SK-N-SH (cell line): ENCODE measurements at places on chromosomes 11 and 22. TPM values are rescaled to one million over a fixed set of nuclear protein-coding genes. Genes with fewer than 3 reads are reported as not detected.

MS4A7 gene
- polyA plus RNA-seq: not detected in 2 replicates

SCGB1A1 gene
- polyA plus RNA-seq: not detected in 2 replicates

TIMM8B gene
- 156 and 188 TPM in 2 replicates for polyA plus RNA-seq

CDCA5 gene
- 13.1 and 16.3 TPM in 2 replicates for polyA plus RNA-seq

RASSF7 gene
- polyA plus RNA-seq: 19.8 and 24.0 TPM in 2 replicates

ANKK1 gene
- polyA plus RNA-seq: 0.05 TPM in 1 of 2 replicates, not detected in the other

SCARF2 gene
- 32.1 and 49.0 TPM in 2 replicates for polyA plus RNA-seq

LRRC56 gene
- 1.2 and 1.4 TPM in 2 replicates for polyA plus RNA-seq

DDI1 gene
- polyA plus RNA-seq: not detected in 2 replicates

RAB3IL1 gene
- polyA plus RNA-seq: 9.8 and 10.2 TPM in 2 replicates

- H3K4me1 ChIP-seq: no peaks in the 10 kb centered on the region
- peaks cover 24% of the 10 kb centered on the region; the same call in 1 of the 2 replicates for H3K36me3 ChIP-seq
- no peak for DNase-seq
- H3K27me3 ChIP-seq: no peaks in the 10 kb centered on the region
- no peak overlapping the region for H3K4me3 ChIP-seq
These were observed 32.6 kb downstream of the CAPN1 start for GRCh38 chr11:65214212-65214845.

DNA sequence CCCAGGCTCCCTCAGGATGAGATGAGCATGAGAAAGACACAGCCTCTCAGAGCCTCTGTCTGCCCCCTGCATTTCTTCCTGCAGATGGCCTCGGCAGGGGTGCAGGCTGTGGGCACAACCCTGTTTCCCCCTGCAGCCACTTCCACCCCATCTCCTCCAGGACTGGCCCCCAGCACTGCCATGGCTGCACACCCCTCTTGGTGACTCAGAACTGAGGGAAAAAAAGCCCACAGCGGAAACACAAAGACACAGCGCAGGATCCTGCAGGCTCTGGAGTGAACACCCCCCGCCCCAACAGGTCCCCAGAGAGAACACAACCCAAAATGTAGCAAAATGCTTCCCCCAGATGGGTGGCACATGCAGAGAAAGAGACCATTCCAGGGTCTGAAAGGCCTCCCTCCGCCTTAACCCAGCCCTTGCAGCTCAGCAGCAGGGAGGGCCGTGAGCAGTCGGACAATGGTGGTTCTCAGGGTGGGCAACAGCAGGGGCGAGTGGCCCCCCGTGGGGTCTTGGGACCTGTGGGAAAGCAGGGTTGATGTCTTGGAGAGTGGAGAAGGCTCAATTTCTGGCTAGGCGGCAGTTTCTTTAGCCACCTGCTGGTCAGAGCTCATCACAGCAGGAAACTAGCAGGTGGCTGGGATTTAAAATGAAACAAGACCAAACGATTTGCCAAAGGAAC, 8.0 kb downstream of the TUBGCP6 start:
- no peak overlapping the region for H3K4me3 ChIP-seq
- no peaks in the 10 kb centered on the region for H3K4me1 ChIP-seq
- no peaks in the 10 kb centered on the region for H3K27me3 ChIP-seq
- H3K27ac ChIP-seq: no peak overlapping the region

DNA sequence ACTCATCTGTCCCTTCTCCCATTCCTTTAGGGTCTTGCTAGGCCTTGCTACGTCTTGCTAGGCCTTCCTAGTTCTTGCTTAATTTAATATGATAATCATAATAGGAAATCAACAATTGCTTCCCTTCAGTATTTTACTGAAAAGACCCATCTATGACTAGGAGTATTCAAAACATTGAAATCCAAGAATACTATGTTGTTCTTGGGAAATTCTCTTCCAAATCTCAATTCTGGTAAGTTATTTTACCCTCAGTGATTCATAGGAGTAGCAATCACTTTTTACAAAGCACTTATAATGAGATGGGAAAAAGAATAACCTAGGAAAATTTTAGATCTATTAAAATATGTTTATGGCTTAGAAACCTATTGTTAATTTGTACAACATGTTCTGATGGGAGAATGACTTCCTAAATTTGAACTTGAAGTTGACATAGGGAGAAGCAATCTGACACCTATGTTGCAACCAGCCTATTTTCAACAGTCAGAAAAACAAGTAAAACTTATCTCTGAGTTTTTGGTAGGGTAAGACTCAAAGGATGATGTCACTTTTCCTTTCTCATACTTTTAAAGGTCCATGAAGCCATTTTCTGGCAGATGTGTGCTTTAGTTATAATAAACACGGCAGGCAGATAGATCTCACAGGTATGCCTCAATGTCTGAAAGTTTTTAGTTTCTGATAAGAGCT, 29.5 kb upstream of the HIPK3 start:
- H3K27me3 ChIP-seq: no peaks in the 10 kb centered on the region
- H3K27ac ChIP-seq: no peak overlapping the region
- H3K4me1 ChIP-seq: no peaks in the 10 kb centered on the region
- no peak overlapping the region for H3K4me3 ChIP-seq
- no peaks in the 10 kb centered on the region for H3K36me3 ChIP-seq

- no peak overlapping the region for H3K27ac ChIP-seq
- no peak for DNase-seq
- H3K4me1 ChIP-seq: no peaks in the 10 kb centered on the region
- no peaks in the 10 kb centered on the region; the same call in 1 of the 2 replicates for H3K27me3 ChIP-seq
- H3K36me3 ChIP-seq: peaks cover 3% of the 10 kb centered on the region; the same call in 1 of the 2 replicates
These were observed 11.3 kb downstream of the CHRNA10 start for GRCh38 chr11:3659595-3660515.

- H3K27ac ChIP-seq: no peak overlapping the region
- no peaks in the 10 kb centered on the region for H3K36me3 ChIP-seq
- no peak overlapping the region for H3K4me3 ChIP-seq
- no peak for DNase-seq
These were observed 23.2 kb downstream of the LDLRAD3 start for GRCh38 chr11:35967042-35967441.

GRCh38 chr22:48253136-48253535, 1490.7 kb downstream of the TBC1D22A start:
- no peak overlapping the region for H3K4me3 ChIP-seq
- H3K27me3 ChIP-seq: peaks cover 18% of the 10 kb centered on the region; the same call in 1 of the 2 replicates
- no peak for DNase-seq
- H3K36me3 ChIP-seq: no peaks in the 10 kb centered on the region

DNA sequence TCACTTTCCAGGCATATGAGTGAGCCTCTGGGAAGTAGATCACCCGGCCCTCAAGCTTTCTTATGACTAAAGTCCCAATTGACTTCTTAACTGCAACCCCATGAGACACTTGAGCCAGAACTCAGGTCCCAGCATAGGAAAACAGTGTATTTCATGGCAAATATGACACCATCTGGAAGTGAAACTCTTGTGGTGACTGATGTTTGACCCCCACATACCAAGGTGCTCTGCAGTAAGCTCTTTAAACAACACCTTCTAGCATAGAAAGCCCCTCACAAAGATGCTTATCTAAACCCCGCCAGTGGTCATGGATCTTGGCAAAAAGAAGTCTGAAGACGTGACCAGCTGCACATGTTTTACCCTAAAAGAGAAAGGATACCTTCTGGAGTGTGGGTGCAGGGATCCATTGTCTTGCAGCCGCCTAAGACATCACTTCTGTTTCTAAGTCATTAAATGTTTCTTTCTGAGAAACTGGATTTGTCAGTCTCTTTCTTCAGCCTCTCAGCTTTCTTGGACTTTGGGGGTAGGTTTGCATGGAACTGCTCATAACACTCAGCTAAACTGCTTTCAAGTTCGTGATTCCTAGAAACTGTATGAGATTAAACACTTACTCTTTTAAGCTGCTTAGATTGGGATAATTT, 7.4 kb upstream of the PELI3 start:
- no peak for DNase-seq
- H3K4me1 ChIP-seq: no peaks in the 10 kb centered on the region
- no peaks in the 10 kb centered on the region for H3K27me3 ChIP-seq

- no peak for DNase-seq
- no peaks in the 10 kb centered on the region for H3K27me3 ChIP-seq
- H3K36me3 ChIP-seq: no peaks in the 10 kb centered on the region
- H3K4me1 ChIP-seq: peaks cover 9% of the 10 kb centered on the region
These were observed 14.3 kb upstream of the EED start for GRCh38 chr11:86230179-86230804.

- H3K4me3 ChIP-seq: no peak overlapping the region
- no peak for DNase-seq
- no peak overlapping the region for H3K27ac ChIP-seq
These were observed 9.8 kb downstream of the KCNC1 start for GRCh38 chr11:17744151-17744940.

GRCh38 chr22:24500277-24500820, 5.2 kb downstream of the UPB1 start:
- no peaks in the 10 kb centered on the region for H3K27me3 ChIP-seq
- no peaks in the 10 kb centered on the region for H3K36me3 ChIP-seq
- H3K4me3 ChIP-seq: no peak overlapping the region
- H3K4me1 ChIP-seq: peaks cover 28% of the 10 kb centered on the region; the same call in 1 of the 2 replicates

DNA sequence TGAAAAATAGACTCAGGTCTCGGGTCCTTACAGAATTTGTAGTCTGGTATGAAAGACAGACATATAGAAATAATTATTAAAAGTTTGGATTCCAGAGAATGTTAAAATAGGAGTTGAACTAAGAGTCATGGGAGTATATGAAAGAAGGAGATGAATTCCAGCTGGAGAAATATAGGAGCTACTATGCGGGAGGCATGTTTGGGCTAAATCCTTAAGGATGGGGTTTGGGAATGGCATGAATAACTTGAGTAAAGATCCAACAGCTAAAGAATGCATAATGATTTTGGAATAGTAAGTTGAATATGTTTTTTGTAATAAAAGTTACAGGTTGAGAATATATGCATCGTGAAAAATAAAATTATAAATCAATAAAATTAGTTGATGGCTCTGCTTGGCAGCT, 129.4 kb upstream of the SLC5A12 start:
- no peaks in the 10 kb centered on the region for H3K36me3 ChIP-seq
- DNase-seq: no peak
- H3K4me1 ChIP-seq: peaks cover 3% of the 10 kb centered on the region; the same call in 1 of the 2 replicates

- no peaks in the 10 kb centered on the region for H3K27me3 ChIP-seq
- H3K4me1 ChIP-seq: no peaks in the 10 kb centered on the region
- no peaks in the 10 kb centered on the region for H3K36me3 ChIP-seq
These were observed 1.8 kb downstream of the SERGEF start for GRCh38 chr11:18010977-18011586.

DNA sequence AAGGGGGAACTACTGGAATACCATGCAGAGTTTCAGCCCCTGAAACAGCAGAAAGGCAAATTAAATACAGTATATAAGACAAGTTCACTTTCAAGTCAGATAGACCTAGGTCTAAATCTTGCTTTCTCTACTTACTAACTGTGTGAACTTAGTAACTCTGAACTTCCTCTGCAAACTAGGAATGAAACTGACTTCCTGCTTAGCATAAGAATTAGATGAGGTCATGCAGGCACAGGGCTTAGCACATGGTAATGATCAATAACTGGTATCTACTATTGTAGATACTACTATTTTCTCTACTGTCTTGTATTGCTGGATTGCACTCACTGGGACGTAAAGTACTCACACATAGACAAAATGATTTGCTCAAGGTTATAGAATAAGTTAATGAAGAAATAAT, 51.5 kb upstream of the MTNR1B start:
- no peak overlapping the region for H3K4me3 ChIP-seq
- no peak for DNase-seq
- H3K36me3 ChIP-seq: no peaks in the 10 kb centered on the region

GRCh38 chr11:119686177-119686882, 42.7 kb downstream of the NECTIN1 start:
- DNase-seq: no peak
- H3K27ac ChIP-seq: no peak overlapping the region
- H3K36me3 ChIP-seq: no peaks in the 10 kb centered on the region
- H3K27me3 ChIP-seq: no peaks in the 10 kb centered on the region
- no peak overlapping the region for H3K4me3 ChIP-seq
- peaks cover 97% of the 10 kb centered on the region for H3K4me1 ChIP-seq

- DNase-seq: peak; percentile 63
- H3K4me3 ChIP-seq: no peak overlapping the region
- H3K36me3 ChIP-seq: no peaks in the 10 kb centered on the region
- H3K4me1 ChIP-seq: no peaks in the 10 kb centered on the region
- H3K27me3 ChIP-seq: no peaks in the 10 kb centered on the region
These were observed 27.5 kb downstream of the DHCR7 start for GRCh38 chr11:71420455-71421241.

DNA sequence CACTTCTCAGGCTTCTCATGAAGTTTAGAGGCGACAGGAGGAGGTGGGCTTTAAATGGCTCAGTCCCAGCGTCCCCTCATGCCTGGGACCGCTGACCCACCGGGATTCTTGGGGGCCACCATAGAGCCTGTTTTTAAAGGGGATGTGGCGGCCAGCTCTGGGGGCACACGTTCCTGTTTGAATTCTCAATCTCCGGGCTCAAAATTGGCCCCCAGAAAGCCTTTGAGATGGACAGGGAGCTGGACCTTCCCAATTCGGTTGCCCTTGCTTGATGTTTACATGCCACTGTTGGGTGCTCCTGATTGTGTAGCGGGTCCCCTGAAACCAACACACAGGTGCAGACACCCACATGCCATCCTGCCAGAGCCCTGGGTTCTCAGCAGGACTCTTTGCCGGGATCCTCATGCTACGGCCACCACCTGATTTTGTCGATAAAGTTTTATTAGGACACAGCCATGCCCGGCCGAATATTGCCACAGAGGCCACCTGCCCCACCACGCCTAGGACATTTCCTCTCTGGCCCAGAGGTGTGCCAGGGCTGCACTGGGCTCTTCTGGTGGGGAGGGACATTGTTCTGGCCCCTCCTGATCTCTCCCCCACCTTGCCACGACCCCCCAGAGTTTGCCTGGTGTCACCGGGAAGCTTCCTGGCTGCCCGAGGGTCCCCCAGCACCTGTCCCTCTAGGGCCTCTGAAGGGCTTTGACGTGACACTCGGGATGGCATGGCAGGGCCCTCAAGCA, 71.6 kb downstream of the KCNQ1 start:
- DNase-seq: peak; percentile 9
- no peaks in the 10 kb centered on the region for H3K4me1 ChIP-seq
- no peak overlapping the region for H3K4me3 ChIP-seq
- no peaks in the 10 kb centered on the region for H3K27me3 ChIP-seq

- H3K27ac ChIP-seq: no peak overlapping the region
- H3K27me3 ChIP-seq: no peaks in the 10 kb centered on the region
- no peaks in the 10 kb centered on the region for H3K4me1 ChIP-seq
- DNase-seq: no peak
These were observed 26.0 kb downstream of the PTPN5 start for GRCh38 chr11:18765554-18765953.

- no peak overlapping the region for H3K27ac ChIP-seq
- H3K4me1 ChIP-seq: peaks cover 2% of the 10 kb centered on the region; the same call in 1 of the 2 replicates
- DNase-seq: no peak
- H3K4me3 ChIP-seq: no peak overlapping the region
- no peaks in the 10 kb centered on the region; the same call in 1 of the 2 replicates for H3K27me3 ChIP-seq
These were observed 67.7 kb downstream of the IGLL5 start for GRCh38 chr22:22955276-22955798.
